Stimulated activated CD8-positive, alpha-beta memory T cell treated with anti-CD3 and anti-CD28 coated beads, Interleukin-7, amount 100 ng/mL, for 1 hour (primary cell): ENCODE measurements at places on chromosomes 16 and 17.

- DNase-seq = no peak
These were observed 32.8 kb downstream of the CCL4 start for GRCh38 chr17:36136439-36136838.

GRCh38 chr17:77884967-77885641 is 73.4 kb upstream of the TNRC6C start:
- DNase-seq = no peak

GRCh38 chr17:66747578-66748275 is 87.2 kb upstream of the CACNG5 start:
- no peak for DNase-seq

- DNase-seq = no peak
These were observed 18.6 kb downstream of the HNF1B start for GRCh38 chr17:37726248-37726647.

GRCh38 chr16:79190542-79190941 is 410.0 kb downstream of the MAF start:
- DNase-seq = no peak

DNA sequence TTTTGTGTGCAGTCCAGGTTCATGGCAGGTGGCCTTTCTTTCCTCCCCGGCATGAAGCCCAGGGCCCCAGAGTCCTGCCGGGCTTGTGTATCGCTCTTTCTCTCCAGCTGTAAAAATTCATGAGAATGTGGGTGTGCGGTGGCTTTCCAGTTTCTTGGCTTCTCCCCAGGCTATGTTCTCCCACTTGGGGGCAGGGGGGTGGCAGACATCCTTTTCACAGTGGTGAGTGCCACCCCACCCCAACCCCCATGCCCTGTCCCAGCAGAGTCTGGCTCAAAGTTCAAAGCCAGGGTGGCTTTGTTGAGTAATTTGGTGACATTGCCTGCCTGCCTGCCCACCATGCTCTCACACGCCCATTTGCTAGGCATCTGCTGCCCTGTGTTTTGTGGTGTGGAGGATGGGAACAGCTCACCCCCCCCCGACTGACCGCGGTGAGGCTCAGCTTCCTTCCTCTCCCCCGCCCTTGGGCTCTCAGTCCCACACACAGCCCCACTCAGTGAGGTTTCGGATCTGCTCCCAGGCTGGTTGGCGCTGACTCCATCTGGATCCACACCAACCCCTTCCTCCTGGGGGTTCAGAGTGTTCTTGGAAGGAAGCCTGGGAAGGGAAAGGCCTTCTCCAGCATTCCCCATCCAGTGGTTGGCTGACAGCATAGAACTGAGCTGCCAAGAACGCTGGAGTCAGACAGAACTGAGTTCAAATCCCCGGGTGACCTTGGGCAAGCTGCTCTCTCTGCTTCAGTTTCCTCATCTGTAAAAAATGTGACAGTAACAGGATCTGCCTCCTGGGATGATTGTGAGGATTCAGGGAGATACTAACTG is 36.0 kb downstream of the CHD9 start:
- DNase-seq = no peak

- no peak for DNase-seq
These were observed 124.0 kb upstream of the MON1B start for GRCh38 chr16:77066896-77067496.

DNA sequence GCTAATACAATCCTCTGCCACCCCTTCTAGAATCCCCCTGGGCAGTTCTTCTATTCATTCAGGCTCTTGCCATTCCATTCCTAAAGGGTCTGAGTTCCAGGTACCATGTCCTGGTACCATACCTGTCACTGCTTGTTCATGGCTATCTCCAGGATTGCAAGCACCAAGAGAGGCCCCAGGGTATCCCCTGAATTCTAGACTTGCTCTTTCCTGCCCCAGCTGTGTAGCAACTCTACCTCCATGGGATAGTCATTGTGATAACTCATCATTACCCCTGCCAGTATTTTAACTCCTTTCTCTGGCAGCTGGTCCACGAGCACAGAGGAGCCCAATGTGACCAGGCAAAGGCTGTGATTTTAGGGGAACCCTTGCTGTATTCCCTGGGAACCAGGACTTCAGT is 143.7 kb upstream of the CDH5 start:
- no peak for DNase-seq

DNA sequence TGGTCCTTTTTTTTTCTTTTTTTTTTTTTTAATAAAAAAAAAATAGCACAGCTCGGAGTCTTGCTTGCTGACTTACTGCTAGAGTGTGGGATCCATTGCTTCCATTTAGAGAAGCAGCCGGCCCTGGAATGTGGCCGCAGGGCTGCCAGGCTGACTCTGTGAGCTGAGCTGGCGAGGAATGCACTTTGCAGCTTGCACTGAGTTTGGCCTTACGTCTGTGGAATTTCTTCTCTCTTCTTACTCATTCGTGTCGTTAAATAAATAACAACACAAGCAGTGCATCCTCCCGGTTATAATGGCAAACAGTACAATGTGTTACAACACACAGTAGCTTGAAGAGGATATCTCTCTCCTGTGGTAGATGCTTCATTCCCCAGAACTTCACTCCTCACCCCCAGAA is 69.2 kb downstream of the PRKCB start:
- no peak for DNase-seq

DNA sequence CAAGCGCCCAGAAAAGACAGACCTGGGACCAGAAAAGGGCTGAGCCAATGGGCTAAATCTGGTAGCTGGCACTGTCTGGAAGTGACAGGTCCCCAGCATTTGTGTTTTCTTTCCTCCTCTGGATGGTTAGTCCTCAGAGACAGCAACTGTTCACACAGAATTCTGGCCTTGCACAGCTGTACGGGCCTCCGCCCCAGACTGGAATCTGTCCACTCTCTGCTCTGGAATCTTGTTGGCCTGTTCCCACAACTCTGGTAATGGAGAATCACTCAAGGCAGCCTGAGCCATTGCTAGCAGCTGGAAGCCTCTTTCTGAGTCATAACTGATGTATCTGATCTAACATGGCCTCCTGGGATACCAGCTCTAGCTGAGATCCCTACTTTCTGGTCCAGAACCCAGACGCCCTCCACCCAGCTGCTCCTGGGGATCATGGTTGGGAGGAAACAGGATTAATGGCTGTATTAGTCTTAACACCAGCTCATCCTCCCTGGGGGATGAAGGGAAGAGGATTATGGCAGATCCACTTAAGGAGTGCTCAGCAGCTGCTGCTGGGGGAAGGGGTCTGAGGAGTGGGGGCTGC is 9.1 kb downstream of the ZNF668 start:
- DNase-seq = no peak

GRCh38 chr16:49767998-49768397 is 87.9 kb downstream of the ZNF423 start:
- no peak for DNase-seq

DNA sequence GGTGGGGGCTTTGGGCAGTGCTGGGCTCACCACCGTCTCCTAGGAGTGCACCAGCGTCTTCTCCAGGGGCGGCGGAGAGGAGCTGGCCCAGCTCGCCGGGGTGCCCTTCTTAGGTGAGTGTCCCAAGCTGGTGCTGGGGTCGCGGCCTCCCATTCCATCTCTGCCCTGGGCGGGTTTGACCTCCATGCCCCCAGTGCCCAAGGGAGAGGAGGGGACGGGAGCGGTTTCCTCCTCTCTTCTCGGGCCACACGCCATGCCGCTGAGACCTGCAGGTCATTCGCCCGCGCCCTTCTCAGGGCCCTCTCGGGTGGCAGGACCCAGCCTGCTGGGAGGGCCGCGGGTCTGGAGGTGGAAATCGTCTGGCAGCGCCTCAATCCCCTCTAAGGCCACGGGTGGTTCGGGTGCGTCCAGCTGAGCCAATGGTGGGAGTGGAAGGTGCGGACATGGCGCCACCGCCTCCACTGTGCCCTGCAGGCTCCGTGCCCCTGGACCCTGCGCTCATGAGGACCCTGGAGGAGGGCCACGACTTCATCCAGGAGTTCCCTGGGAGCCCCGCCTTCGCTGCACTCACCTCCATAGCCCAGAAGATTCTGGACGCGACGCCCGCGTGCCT is 5.3 kb downstream of the IGFALS start:
- DNase-seq = no peak

DNA sequence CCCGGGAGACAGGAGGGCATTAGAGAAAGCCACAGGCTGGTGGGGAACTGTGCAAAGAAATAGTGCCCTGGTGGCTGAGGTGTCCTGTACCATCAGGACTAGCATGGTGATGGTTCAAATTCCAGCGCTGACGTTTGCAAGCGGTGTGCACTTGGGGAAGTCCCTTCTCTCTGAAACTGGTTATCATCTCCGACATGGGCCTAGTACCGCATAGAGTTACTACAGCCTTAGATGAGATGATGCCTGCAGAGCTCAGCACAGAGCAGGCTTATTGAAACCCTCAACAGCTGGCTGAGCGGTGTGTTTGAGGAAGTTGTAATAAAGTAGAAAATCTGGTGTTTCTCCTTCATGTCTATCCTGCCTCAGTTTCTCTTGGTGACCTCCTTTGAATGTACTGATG is 136.7 kb upstream of the WSCD1 start:
- DNase-seq = no peak

- no peak for DNase-seq
These were observed 4.6 kb downstream of the INPP5K start for GRCh38 chr17:1511756-1512321.

- DNase-seq = no peak
These were observed 2.9 kb downstream of the SLC16A3 start for GRCh38 chr17:82231562-82232321.

DNA sequence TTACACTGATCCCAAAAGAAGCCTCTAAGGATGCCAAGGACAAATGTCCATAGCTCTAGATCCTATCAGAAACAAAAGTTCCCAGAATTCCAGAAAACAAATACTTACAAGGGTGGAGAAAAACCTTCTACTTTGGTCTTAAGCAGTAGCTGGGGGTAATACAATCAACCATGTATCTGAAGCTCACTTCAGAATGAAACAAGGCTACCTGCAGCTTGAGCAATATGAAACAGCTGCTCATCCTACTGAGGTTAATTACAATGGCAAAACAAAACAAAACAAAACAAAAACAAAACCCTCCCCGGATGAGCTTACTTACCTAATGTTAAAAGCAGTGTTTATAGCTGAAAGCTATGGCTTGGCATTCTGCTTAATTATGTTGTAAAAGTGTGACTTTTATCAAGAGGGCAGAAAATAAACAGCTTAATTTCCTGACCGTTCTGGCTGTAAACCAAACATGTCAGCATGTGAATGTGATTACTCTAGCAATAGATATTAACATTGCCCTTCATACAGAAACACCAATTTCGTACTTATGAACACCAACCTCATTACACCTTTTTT is 10.5 kb downstream of the PDZD9 start:
- no peak for DNase-seq

DNA sequence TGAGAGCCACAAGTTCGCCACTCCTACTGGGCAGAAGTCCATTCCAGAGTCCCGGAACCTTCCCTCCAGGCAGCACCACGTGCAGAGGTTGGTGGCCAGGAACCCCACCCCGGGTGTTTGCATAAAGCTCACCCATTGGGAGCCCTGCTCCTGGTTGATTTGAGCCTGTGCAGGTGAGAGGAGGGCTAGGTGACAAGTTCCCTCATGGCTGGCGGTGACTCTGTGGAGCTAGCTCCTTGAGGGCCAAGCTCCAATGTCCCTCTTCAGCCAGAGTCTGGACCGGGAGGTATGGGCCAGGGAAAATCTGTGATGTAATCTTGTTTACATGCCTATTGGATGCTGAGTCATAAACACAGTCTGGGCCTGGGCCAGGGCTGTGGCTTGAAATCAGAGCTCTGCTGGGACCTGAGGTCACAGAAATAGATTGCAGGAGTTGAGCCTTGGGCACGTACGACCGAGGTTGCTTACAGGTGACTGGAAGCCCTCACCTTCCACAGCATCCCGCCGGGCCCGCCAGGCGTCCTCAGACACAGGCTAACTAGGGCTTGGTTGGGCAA is 118.9 kb downstream of the AATF start:
- no peak for DNase-seq

- no peak for DNase-seq
These were observed 950 bp downstream of the KLHDC4 start for GRCh38 chr16:87764600-87765472.

GRCh38 chr17:15660077-15660476 is 24.0 kb downstream of the TRIM16 start:
- no peak for DNase-seq

GRCh38 chr16:89422527-89422904 is 67.8 kb downstream of the ANKRD11 start:
- DNase-seq = no peak

DNA sequence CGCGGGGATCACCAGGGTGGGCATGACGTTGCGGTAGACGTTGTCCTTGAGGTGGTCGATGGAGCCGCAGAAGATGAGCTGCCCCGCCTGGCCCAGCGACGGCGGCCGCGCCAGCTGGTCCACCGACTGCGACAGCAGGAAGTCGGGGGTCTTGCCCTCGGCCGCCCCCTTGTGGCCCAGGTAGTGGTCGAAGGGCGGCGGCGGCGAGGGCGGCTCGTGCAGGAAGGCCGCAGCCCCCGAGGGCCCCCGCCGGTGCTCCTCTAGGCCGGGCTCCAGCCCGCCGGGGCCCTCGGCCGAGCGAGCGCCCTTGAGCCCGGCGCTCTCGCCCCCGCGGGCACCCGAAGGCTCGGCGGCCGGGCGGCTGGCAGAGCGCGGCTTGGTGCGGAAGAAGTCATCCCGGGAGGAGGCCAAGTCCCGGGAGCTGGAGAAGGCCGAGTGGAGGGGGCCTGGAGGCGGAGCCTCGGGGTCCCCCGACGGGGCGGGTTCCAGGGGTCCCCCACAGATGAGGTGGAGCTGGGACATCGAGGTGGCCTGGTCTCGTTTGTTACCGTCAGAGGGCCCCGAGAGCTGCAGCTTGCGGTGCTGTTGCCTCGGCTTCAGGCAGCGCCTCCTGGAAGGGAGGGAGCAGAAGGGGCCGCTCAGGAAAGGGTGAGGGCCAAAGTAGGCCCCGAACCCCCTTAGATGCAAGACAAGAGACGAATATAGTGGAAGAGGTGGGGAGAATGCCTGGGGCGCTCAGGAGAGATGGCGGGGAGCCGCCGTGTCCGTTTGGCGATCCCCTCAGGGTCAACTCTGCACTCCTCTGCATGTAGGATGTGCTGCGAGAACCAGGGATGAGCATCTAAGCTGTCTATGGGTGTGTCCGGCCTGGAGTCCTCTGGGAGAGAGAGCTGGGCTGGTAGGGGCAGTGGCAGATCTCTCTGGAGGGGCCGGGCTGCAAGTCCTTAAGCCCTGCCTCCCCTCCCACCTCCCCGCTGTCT is 8.8 kb downstream of the FAM171A2 start:
- peak; percentile 40 for DNase-seq

DNA sequence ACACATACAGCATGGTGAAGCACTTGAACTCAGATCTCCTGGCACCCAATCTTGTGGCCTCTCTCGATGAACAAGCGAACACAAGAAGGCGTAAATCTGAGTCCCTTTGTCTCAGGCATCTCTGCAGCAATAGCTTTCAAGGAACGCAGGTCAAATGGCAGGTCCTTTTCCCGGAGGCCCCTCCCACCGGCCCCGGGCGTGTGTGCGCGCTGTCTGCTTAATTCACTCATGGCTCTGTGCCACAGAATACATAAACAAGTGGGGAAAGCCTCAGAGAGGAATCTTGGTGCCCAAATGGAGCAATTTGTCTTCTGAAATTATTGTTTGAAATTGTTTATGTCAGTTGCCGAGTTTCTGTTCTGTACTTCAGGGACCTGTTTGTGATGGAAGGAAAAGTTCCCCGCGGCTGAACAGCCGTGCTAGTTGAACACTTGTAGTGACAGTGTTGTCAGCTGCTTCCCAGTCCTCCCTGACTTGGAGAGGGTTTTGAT is 14.8 kb downstream of the MYOCD start:
- no peak for DNase-seq
